GM04504 (cell line): ENCODE measurements at places on chromosomes 1 and 21.

DNA sequence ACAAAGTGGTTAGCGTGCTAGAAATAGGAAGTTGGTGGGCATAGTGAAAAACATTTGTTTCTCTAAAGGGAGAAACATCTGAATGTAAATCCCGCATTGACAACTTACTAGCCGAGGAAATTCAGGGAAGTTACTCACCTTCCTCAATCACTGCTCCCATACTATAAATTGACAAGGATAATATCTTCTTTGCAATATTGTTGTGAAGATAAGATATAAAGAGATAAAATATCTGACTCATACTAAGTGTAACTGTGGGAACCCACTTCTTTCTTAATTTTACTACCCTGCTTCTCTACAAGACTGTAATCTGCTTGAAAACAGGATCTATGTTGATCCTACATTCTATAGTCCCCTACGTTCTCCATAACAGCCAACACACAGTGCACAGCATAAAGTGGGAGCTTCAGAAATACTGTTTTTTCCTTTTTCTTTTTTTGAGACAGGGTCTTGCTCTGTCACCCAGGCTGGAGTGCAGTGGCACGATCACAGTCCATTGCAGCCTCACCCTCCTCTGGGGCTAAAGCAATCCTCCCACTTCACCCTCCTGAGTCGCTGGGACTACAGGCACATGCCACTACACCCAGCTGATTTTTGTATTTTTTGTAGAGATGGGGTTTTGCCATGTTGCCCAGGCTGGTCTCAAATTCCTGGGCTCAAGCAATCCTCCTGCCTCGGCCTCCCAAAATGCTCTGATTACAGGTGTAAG lies 57.4 kb upstream of the C1orf21 start:
- no peak for DNase-seq

DNA sequence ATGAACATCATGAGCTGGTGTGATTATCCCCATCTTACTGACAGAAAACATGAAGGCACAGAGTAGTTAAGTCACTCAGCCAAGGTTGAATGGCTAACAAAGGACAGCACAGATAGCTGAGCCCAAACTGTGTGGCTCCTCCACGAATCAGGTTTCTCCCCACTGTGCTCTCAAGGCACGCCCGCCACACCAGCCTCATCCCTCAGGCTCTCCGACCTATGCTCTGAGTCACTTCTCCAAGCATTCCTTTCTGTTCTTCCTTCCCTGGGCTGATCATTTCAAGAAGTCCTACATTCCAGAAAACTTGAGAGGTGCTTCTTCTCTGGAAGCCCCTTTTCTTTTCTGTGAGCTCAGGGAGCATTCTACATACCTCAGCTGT lies 25.3 kb upstream of the SDC3 start:
- no peak for DNase-seq

DNA sequence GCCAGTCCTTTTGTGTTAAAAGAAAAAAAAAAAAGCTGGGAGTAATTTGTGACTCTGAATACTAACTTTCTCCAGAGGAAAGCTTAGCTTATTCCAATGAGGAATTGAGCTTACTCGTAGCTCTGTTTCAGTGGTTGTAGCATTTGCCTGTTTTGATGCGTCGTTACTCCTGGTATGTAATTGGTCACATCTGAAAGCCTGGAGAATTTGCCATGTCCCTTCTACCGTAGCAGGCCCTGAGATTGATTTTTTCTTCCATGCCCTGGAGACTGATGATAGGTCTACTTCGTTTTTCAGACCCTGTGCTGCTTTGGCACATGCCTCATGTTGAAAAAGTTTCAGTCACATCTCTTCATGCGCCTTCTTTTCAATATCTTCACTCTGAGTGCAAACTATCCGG lies 1103.0 kb downstream of the PLA2G4A start:
- DNase-seq = no peak

DNA sequence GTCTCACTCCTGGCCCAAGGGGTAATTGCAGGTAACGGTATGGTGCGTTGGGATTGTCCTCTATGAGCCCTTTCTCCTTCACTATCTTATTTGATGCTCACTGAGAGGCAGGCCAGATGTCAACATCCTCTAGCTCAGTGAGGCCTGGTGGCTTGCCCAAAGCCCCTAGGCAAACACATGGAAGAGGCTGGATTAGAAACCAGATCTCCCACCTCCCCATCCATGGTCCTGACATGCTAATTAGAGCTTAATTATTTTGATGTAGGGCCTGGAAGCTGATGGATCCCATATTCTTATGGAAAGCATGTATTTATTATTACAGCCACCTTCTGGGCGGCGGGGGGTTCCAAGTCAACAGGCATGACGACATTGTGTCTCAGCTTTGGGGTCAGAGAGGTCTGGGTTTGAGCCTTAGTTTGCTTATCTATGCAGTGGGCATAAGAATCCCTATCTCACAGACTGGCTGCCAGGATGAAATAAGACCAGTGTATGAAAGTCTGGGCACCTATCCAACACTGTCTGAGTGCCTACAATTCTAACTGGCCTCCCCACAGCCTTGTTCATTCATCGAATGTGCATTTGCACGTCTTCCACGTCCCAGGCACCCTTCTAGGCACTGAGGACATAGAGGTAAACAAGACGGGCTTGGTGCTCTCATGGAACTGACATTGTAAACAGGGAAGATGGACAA lies 6.2 kb downstream of the SMPDL3B start:
- no peak for DNase-seq

DNA sequence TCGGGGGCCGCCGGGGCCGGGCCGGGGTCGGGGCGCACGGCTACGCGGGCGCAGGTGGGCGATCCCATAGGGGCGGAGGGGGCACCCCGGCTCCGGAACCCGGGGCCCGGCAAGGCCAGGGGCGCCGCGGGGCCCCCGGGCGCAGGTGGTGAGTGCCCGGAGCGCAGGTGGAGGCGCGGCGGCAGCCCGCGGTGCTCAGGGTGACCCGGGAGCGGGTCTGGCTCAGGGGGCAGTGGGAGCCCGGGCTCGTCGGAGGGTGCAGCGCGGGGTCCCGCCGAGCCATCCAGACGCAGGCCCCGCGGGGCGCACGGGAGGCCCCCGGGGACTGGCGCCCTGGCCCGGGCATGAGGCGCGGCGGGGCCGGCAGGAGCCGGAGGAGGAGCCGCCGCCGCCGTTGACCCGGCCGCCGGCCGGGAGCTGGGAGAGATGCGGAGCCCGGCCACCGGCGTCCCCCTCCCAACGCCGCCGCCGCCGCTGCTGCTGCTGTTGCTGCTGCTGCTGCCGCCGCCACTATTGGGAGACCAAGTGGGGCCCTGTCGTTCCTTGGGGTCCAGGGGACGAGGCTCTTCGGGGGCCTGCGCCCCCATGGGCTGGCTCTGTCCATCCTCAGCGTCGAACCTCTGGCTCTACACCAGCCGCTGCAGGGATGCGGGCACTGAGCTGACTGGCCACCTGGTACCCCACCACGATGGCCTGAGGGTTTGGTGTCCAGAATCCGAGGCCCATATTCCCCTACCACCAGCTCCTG lies 489 bp downstream of the CELSR2 start:
- no peak for DNase-seq
